Keratinocyte (primary cell): ENCODE measurements at places on chromosomes 6 and 20. TPM values are rescaled to one million over a fixed set of nuclear protein-coding genes. Genes with fewer than 3 reads are reported as not detected.
A peak's percentile ranks its signal among the peaks of the same experiment; 100 is the strongest.

GRCh38 chr6:68967549-68968300 lies 332.6 kb downstream of the ADGRB3 start:
- H3K36me3 ChIP-seq, result no peaks in the 10 kb centered on the region
- no peaks in the 10 kb centered on the region for H3K27me3 ChIP-seq
- H3K27ac ChIP-seq, result no peak overlapping the region
- no peak overlapping the region for H3K4me3 ChIP-seq
- no peaks in the 10 kb centered on the region for H3K4me1 ChIP-seq
- DNase-seq, result no peak

CCN5 gene
- polyA plus RNA-seq, result 0.50 TPM in 1 of 3 replicates, not detected in the others

GPR63 gene
- 0.79 to 1.9 TPM (median 1.6 TPM) in 3 replicates for polyA plus RNA-seq

ATAT1 gene
- polyA plus RNA-seq, result 3.8 to 6.0 TPM (median 5.4 TPM) in 3 replicates

GRCh38 chr6:151488226-151488625 lies 5.6 kb upstream of the CCDC170 start:
- no peak overlapping the region for H3K4me3 ChIP-seq
- no peak for DNase-seq
- no peak overlapping the region for H3K27ac ChIP-seq
- H3K27me3 ChIP-seq, result no peaks in the 10 kb centered on the region
- no peaks in the 10 kb centered on the region for H3K36me3 ChIP-seq

MCHR2 gene
- not detected in 3 replicates for polyA plus RNA-seq

DNA sequence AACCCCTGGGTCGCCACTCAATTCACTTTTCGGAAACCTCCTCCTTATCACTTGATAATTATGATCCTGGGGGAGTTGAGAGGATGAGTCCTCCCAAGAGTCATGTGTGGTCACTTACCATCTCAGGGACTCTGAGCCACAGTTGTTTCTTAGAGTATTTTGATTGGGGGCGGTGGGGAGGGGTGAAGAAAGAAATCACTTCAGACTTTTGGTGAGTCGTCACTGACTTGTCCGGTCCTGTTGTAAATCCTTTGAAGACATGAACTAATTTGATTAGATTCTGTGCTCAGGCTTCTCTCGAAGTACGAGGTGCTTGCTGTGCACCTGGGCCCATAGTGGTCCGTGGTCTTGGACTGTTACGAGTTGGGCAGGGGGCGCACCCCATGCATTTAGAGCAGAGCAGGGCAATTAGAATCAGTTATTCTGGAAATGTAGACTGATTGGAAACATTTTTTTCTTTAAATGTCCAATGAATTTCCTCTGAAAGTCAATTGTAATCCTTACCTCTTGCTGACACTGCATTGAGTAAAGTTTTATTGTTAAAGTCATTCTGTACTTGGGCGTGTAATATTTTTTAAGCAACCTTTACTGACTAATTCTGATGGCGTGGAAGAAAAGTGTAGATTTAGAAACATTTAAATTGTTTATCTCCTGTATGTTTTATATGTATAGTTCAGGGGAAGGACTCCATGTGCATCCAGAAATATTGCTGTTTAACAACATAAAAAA lies 173.4 kb downstream of the SLC16A10 start:
- peaks cover 16% of the 10 kb centered on the region for H3K4me1 ChIP-seq

BEND3 gene
- 1.7 to 5.5 TPM (median 2.1 TPM) in 3 replicates for polyA plus RNA-seq

CAGE1 gene
- polyA plus RNA-seq, result 0.03 to 0.04 TPM (median 0.03 TPM) in 3 replicates

GRCh38 chr6:161374971-161375873 lies 101.4 kb upstream of the AGPAT4 start:
- H3K27me3 ChIP-seq, result no peaks in the 10 kb centered on the region
- peak overlapping the region; percentile 46 for H3K27ac ChIP-seq
- no peak for DNase-seq
- peaks cover 13% of the 10 kb centered on the region for H3K4me1 ChIP-seq
- H3K4me3 ChIP-seq, result peak overlapping the region; percentile 68
- H3K36me3 ChIP-seq, result no peaks in the 10 kb centered on the region

NMBR gene
- polyA plus RNA-seq, result 0.04 TPM in 1 of 3 replicates, not detected in the others

EYS gene
- polyA plus RNA-seq, result 0.17 to 0.34 TPM (median 0.24 TPM) in 3 replicates

DNA sequence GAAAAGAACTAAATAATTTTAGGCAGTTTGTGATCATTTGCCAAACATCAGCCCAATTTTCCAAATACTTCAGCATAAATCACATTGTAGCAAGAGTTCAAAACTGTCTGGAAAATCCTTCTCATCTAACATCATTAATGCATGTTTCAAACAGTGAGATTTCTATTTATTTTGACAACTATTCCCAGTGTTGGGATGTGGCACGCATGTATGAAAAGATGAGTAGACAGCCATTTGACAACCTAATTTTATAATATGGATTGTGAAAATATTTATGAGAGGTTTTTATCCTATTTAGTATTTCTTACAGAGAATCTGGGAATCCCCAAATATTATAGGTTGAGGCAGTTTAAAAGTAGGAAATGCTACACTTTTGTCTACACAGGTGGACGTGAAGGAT lies 357.6 kb upstream of the ARID1B start:
- H3K27me3 ChIP-seq, result no peaks in the 10 kb centered on the region
- no peak for DNase-seq
- no peaks in the 10 kb centered on the region for H3K36me3 ChIP-seq
- no peaks in the 10 kb centered on the region for H3K4me1 ChIP-seq

DNA sequence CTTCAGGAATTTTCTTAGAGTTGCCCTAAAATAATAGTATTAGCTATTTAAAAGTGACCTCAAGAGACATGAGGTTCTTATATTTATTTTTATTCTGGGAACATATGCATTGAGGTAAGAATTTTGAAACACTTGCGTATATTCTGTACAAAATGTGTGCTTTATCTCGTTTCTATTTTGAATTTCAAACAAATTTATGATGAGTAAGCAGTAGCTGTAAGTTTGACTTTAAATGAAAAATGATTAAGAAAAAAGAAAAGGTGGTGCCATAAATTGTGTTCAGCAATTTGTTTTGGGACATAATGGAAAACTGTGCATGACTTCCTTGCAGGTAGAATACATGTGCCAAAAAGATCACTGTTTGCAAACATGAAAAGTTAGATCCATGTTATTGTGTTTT lies 433.1 kb upstream of the PLCB4 start:
- no peaks in the 10 kb centered on the region for H3K4me1 ChIP-seq
- DNase-seq, result no peak
